HAP-1 (cell line): ENCODE measurements at places on chromosomes 1 and 21.

- DNase-seq = no peak
These were observed 22.3 kb downstream of the ACP6 start for GRCh38 chr1:147647796-147648633.

DNA sequence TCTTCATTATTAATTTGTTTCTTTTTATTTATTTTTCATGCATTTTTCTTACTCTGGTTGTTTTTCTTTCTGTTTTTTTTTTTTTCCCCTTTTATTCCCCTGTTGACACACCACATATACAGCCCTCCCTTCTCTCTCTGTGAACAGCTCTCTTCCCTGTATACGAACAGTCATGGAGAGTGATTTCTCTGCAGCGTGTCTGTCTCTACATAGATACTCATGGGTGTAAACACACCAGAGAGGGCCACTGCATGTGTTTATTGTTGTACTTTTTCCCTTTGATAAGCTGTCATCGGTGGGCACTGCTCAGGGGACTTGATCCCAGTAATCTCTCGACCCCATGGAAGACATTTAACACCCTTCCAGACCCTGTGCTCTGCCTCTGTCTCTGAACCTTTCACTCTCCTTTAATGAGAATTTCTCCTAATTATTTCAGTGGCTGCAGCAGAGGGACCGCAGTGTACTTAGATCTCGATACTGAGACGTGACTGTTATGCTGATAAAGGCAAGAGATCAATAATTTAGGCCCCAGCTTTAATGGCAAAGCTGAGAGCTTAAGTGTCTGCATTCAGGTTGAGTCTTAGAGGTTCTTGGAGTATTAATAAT, 113.1 kb downstream of the PBX1 start:
- no peak for DNase-seq

GRCh38 chr1:235504122-235504493, at the start of gene B3GALNT2:
B3GALNT2 (minus strand) TSS chr1:235504452; CDS start chr1:235504252, 200 bp downstream.
- no peak for DNase-seq

GRCh38 chr1:208280681-208281450, 36.7 kb upstream of the PLXNA2 start:
- DNase-seq = no peak

DNA sequence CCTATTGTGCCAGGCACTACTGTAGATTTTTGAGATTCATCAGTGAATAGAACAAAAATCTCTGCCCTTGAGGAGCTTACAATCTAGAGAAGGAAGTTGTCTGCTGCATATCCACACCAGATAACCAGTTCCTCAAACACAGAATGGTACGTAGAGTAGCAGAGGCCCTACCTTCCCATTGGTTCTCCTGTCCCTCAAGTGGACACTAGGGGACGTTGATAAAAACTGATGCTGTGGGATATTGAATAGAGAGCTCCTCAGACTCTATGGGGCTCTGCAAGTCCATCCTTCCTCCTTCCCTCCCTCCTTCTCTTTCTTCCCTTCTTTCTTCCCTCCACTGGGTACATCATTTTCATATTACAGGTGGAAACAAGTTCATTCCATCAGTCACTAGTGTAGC, 371.3 kb downstream of the PBX1 start:
- no peak for DNase-seq

DNA sequence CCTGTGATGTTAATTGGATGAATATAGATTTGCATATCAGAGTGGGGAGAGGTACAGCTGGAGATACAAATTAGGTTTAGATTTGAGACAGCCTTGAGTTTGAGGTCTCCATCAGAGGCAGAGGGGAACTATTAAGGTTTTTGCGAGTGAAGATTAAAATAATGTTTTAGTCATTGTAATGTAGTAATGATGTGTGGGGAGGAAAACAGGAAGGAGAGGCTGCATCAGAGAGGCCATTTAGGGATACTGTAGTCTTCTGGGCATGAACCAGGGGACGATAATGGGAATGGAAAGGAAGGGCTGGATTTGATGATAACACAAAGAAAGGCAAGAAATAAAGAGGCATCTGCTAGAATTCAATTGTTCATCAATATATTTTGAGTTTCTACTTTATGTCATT, 9.5 kb downstream of the CD84 start:
- no peak for DNase-seq

DNA sequence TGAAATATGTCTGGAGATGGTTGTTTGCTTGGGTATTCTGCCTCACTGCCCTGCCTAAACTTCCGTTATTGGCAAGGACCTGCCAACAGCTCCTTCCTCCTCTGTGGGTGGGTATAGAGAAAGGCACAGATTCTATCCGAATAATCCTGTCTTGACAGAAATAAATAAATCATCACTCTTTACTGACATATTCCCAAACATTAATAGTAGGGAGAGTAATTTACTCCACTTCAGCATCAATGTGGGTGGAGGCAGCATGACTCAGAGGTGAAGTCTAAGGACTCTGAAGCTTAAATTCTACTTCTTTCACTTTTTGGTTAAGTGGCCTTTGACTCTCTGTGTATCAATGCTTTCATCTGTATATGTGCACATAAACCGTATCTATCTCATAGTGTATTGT, 2.9 kb downstream of the CD84 start:
- no peak for DNase-seq

GRCh38 chr21:33078907-33079582, 9.1 kb downstream of the OLIG1 start:
- no peak for DNase-seq
